ENCODE measurements at places on chromosomes 11 and 22.

DNA sequence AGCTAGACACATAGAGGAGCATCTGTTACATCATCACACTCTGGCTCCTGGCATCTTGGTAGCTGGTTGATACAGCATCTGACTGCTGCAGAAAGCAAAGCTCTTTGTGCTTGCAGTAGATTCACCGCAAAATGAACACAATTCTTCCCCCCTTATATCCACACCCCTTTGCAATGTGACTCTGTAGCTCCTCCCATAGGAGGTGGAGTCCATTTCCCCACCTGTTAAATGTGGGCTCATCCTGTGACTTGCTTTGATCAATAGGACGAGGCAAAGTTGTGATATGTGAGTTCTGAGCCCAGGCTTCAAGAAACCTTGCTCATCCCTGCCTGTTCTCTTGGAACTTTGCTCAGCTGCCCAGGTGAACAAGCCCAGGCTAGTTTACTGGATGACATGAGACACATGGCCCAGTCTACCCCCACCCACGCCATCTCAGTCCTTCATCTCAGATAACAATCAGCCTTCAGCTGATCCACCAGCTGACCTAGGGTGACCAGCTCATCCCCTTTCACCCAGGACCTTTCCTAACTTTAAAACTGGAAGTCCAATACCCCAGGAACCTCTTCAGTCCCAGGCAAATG is 272.2 kb downstream of the TENM4 start:
- DNase-seq = no peak

- DNase-seq = no peak
These were observed 20.4 kb downstream of the LGR4 start for GRCh38 chr11:27452147-27452546.

- no peak for DNase-seq
These were observed 25.8 kb downstream of the MRGPRD start for GRCh38 chr11:68954836-68955606.

DNA sequence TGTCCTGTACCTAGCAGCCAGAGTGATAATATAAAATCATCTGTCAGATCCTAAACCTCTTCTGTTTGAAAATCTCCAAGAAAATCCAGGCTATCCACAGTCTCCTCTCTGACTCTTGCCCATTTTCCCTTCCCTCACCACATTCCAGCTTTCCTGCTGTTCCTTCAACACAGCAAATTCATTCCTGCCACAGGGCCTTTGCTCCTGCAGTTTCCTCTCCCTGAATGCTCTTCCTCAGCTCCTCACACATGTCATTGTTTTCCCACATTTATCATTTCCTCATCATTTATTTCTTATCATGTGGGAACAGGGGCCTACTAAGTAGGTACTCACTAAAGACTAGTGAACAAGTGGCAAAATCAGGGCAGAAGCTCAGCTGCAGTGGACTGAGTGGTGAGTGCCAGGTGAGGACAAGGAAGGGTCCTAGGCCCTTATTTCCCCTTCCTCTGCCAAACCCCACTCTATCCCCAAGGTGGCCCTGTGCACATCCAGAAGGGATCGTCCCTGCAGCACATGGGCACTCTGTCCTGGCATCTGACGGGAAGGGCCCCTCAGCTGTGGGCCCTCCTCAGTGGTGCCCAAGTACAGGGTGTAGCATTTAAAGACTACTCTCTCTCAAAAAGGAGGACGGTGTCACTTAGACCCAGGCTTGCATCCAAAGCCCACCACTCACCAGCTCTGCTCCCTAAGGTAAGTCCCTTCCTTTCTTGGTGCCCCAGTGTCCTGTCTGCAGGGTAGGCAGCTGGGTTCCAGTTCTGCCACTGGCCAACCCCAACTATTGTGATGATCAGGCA is 2.0 kb downstream of the LRRC32 start:
- no peak for DNase-seq
